ENCODE measurements at places on chromosomes 7 and 10.

DNA sequence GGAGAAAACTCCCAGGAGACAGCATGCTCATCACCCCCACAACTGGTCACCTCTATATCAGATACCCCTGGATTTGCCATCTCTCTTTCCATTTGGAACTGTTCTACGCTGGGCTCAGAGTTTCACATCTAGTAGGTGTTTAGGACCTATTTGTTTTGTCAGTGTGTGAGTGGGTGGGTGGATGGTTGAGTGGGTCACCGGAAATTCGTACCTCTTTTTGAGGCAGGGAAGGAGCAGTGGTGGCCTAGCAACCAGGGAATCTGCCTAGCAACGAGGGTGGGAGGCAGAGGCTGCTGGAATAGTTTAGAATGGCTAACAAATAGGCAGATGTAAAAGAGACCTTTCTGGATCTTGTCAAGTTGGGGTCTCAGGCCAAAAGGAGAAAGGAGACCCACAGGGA is 23.2 kb upstream of the SLF2 start:
- DNase-seq, result no peak

- no peak for DNase-seq
Observed at GRCh38 chr7:901388-902154, 25.2 kb downstream of the GET4 start.

- DNase-seq, result no peak
Observed at GRCh38 chr10:131310142-131310541, 1.4 kb downstream of the TCERG1L start.

DNA sequence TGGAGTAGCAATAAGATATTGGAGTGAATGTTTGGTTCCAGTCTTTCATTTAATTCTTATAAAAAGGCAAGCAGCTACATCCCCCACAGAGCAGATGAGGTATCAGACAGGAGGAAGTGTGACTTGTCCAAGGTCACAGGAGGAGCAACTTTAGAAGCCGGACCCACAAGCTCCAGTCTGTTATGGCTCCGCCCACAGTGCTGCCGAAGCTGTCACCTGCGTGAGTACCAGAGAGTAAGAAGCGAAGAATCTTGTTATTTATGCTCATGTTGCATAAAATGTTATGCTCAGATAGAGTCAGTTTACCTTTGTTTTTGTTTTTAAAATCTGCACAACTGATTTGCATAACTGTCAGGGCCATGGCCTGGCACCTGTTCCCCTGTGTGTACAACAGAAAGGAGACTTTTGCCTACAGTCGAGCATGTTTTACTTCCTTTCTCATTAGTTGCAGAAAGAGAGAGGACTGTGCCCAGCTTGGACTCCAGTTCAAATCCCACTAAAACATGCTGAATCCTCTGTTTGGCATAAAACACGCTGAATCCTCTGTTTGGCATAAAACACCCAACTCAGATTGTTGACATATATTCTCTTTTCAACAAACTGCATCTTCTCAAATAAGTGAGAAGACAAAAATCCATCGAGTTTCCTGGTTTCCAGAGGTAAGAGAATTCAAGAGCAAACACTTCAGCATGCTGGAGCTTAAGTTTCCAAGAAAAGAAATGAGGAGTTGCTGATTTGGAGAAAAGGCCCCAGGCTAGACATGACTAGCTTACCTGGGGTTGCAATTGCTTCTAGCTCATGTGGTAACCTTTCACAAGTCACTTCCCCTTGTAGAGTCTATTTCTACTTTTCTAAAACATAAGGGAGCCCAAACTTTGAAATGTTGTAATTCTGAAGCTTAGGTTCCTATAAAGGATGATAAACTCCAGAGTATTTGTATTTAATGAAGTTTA is 409.8 kb upstream of the ZMIZ1 start:
- no peak for DNase-seq

DNA sequence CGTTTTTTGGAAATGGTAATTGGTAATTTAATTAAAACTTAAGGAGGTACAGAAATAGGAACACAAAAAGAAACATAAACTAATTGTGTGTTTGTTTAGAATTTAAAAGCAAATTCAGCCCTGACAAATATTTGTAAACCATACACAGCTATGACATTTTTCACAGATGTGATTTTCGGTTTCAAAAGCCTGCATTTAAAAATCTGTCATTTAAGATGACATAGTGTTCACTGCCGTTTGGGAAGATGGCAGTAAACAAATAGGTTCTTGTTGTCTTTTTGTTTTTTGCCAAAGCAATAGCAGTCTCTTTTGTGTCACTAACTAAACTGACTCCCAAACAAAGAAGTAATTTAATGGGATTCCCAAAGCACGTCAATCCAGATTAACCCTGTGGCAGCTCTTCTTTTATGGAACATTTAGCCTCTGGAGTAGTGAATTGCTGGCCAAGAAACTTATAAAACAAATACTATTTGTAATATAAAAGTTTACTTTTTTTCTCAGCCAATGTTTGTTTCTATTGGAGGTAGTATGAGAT is 697.6 kb downstream of the PHTF2 start:
- DNase-seq, result no peak

- DNase-seq, result no peak
Observed at GRCh38 chr10:107284187-107284586, 119.7 kb upstream of the SORCS1 start.

- no peak for DNase-seq
Observed at GRCh38 chr10:93701866-93702209, 554 bp downstream of the FRA10AC1 start.

All from naive B cell (primary cell).